Activated CD4-positive, CD25-positive, alpha-beta regulatory T cell treated with anti-CD3 and anti-CD28 coated beads, Interleukin-2, amount 50 U/mL, for 24 hours (primary cell): ENCODE measurements at places on chromosomes 2 and 18.

DNA sequence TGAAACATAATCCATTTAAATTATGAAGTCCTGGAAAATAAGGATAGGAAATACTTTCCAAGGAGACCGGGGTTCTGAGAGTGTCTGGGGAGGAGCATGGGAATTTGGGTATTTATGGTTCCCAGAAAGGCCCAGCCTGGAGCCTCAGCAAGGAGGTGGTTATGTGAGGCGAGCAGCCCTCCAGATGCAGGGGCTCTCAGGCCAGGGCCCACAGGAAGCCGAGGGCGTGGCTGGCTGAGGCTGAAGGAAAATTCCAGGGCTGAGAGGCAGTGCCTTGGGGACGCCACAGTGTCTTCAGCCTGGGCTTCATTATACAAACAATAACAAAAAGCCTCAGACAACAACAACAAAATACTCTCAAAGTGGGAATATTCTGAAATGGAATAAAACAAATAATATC, 86.9 kb upstream of the SERPINE2 start:
- no peak for ATAC-seq

GRCh38 chr2:33763671-33764310, 164.7 kb upstream of the FAM98A start:
- no peak for ATAC-seq

- peak; percentile 41 for ATAC-seq
Measured at GRCh38 chr2:72744049-72744448, 81.8 kb downstream of the EXOC6B start.

- no peak for ATAC-seq
Measured at GRCh38 chr2:147428120-147428747, 416.6 kb upstream of the ACVR2A start.

- ATAC-seq = peak; percentile 12
Measured at GRCh38 chr2:189657867-189658266, 3.4 kb upstream of the ASNSD1 start.

DNA sequence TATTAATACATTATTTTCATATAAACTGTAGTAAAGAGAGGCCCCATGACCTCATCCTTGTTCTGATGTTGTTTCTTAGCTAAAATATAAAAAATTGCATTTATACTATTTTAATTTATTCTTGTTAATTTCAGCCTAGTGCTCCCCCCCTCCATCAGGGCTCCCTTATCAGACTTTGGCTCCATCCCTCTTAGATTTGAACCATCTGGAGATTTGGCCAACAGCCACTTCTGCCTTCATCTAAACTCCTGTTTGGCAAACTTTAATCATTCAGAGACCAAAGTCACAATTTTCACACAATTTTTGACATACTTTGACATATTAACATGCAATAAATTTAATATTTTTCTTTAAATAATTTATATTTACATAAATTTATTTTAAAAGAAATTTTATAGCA, 569.3 kb downstream of the TDRD15 start:
- ATAC-seq = no peak

DNA sequence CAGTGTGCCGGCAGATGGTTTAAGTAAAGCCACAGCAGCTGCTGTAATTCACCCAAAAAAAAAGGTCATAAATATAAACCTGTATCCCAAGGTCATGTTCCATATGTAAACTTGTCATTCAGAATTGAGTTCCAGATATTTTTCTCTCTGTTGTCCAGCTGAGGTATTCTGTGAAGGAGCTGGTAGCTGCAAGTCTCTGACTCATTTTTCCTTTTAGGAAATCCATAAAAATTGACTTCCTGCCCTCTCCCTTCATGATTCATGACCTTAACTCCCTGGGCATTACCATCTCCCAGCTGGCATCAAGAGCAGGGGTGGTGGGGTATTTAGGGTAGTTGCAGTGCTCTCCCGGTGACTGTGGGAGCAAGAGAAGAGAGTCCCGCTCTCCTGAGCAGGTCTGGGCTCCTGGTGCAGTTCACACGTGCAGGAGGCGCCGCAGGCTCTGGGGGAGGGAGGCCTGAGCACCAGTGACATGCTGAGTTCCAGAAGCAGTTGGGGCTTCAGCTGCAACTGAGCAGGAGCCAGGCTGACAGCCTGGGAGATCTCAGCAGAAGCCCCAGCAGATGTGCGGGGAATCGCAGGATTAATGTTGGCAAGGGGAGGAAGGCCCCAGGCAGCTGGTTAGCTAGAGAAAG, 192.6 kb downstream of the MGAT5 start:
- no peak for ATAC-seq

DNA sequence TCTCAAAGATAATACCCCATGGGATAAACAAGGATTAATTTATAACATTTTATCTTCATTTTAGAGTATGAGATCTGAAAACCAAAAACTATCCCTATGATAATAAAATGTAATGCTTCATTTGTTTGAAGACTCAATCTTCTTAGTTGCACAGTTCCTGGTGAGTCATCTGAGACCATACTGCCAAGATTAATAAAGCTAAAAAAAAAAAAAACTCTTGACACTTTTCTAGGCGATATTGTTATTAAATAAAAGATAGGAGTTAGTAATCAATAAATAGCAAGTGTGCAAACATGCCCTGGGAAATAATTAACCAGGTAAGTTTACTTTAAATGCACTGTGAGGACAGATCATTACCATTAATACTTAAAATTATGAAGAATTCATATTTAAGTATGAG, 83.9 kb downstream of the RPE start:
- ATAC-seq = no peak

- ATAC-seq = no peak
Measured at GRCh38 chr2:10599921-10600320, 89.9 kb downstream of the NOL10 start.

- no peak for ATAC-seq
Measured at GRCh38 chr2:160353166-160353565, 140.4 kb downstream of the RBMS1 start.

DNA sequence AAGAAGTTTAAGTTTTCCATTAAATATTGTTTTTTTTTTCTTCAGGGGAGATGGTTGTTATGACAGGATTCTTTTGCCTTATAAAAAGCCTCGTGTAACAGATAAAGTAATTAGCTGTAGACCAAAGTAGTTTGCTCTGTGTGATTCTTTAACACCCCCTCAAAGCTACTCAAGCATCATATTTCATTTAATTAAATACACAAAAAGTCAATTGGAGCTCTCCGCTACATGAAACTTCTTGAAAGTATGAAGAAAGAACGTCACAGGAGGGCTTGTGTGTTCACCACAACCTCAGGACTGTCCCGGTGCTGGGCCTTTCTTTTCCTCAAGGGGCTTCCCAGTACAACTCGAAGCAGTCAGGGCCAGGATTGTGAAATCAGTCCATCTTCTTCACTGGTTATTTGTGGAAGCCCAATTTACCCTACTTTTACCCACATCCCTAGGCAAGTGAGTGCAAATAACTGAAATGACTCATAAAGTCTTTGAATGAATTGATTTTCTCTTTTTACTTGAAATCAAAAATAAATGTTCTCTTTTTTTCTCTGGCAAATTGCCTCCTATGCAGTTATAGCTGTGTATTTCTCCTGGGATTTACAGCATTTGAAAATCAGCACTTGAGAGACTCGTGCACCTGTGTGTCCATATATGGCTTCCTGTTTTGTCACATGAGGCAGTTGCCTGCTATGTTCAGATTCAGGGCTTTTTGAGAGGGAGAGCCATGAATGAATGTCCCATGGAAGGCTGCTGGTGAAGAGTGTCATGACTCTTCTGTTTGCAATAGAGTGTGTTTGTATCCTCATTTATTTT, 48.6 kb downstream of the LINC00305 start:
- ATAC-seq = no peak

- ATAC-seq = no peak
Measured at GRCh38 chr2:157761520-157761919, 114.6 kb downstream of the ACVR1 start.

DNA sequence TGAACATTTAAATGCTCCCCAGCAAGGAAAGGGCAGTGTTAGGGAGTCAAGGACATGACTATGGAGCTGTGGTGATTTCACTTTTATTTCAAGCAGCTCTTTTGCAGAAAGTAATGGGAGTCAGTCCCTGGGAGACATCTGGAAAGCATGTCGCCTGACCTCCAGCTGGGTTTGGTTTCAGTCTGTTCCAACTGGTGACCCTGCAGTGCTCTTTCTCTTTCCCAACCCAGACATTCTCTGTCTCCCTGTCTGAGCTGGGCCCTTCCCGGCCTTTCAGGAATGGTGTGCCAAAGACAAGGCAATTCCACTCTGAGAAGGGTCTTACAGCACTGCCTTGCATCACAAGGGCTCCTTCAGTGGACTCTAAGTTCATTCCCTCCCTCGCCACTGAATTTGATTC, 323.2 kb downstream of the OSR1 start:
- no peak for ATAC-seq

- ATAC-seq = no peak
Measured at GRCh38 chr2:205965707-205966106, 120.3 kb downstream of the INO80D start.

DNA sequence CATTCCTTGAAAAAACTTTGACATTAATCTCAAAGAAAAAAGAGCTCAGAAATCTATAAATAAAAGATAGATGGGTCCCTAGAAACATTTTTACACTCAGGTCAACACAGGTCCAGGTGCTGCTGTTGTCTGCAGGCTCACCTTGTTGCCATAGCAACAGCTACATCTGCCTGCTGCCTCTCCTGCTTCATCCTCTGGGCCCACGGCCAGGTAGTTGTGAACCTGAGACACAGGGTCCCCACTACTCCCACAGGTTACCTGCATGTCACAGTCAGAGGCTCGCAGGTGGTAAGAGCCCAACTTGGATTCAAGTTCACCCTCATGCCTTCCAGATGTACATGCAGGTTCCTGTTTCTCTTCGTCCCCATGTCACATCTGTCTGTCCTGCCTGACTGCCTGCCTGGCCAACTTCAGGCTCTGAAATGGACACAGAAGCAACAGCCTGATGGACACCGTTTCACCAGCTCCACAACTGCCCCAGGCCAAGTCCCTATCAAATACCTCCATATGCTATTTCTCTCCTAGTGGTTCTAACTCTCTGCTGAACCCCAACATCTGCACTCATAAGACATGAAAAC, 88.3 kb upstream of the SALL3 start:
- no peak for ATAC-seq

DNA sequence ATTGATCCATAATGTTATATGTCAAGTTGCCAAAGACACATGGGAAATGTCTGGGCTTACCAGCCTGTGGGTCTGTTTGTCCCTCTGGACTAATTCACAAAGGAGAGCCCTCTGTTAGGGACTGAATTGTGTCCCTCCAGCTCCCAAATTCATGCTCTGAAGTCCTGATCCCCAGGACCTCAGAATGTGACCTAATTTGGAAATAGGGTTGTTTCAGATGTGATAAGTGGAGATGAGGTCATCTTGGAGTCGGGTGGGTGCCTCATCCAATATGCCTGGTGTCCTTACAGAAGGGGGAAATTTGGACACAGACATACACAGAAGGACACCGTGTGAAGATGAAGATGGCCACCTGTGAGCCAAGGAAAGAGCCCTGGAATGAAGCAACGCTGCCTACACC, 41.4 kb upstream of the ROCK2 start:
- no peak for ATAC-seq

DNA sequence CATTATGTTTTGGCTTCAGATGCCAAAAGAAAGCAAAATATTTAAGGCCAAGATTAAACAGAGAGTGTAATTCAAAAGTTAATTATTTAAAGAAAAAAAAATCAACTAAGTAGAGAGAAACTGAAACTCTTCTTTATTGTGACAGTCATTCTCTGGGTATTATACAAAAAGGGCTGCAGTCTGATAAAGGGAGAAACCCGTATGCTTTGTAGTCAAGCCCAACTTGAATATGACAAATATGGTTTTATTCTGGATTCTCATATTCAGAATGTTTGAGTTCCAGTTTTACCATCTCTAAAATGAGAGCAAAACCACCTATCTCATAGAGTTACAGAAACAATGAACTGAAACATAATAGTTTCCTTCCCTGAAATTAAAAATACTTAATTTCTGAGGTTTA, 8.2 kb downstream of the CDH2 start:
- ATAC-seq = no peak

DNA sequence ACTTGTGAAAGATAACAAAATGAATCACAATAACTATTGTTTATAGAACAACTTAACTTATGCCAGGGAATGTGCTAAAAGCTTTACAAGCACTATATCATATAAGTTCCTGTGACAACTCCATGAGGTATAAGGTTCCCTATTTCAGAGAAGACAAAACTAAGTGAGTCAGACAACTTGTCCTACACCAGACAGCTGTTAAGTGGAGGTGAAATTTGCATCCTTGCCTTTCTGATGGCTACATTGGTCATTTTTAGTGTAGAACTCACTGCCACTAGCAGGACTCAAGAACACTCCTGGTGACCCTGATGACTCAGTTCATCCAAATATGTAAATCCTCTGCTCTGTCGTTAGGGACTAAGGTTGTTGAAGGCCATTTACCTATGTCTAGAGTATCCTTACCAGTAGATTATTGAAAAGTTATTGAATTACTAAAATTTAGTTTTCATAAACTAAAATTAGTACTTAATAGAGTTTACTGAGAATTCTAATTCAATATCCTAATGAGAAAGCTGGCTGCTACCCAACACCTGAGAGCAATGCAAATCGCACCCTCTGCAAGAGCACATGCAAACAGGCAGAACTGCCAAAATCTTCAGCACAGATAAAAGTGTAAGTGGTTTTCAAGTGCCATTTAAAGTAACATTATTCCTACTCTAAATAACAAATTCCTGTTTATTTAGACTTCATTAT, 636.2 kb downstream of the NRXN1 start:
- ATAC-seq = no peak

DNA sequence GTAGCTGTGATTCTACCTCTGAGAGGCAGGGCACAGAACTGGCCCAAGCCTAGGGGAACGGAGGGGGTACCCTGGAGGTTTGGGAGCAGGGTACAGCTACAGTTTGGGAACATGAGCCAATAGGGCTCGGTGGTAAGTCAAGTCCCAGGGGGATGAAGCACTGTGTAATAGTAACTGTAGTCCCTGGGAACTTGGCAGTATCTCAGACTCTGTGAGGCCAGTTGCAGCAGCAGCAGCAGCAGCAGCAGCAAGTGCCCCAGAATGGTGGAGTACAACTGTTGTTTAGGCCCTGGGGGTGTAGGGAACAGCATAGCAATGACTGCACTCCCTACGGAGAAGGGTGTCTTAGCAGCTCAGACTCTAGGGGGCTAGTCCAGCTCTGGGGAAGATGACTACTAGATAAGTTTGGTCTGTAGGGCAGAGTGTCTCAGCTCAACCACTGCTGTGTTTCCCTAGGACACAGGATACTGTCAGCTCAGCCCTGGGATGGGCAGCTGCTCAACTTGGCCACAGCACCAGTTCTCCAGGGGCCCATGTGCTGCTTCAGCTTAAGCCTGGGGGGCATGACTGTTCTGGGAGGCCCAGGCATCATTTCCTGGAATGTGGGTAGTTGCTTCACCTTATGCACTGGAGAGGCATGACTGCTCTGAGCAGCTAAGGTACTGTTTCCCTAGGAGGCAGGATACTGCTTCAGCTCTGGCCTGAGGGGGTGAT, 20.5 kb downstream of the CARF start:
- no peak for ATAC-seq

GRCh38 chr2:223465793-223466192, 136.4 kb downstream of the SCG2 start:
- no peak for ATAC-seq

GRCh38 chr2:10146366-10147005, 23.9 kb downstream of the RRM2 start:
- ATAC-seq = no peak
